ENCODE measurements at places on chromosomes 3 and 15.

GRCh38 chr3:11679964-11680363 lies 36.2 kb upstream of the VGLL4 start:
- DNase-seq = no peak

DNA sequence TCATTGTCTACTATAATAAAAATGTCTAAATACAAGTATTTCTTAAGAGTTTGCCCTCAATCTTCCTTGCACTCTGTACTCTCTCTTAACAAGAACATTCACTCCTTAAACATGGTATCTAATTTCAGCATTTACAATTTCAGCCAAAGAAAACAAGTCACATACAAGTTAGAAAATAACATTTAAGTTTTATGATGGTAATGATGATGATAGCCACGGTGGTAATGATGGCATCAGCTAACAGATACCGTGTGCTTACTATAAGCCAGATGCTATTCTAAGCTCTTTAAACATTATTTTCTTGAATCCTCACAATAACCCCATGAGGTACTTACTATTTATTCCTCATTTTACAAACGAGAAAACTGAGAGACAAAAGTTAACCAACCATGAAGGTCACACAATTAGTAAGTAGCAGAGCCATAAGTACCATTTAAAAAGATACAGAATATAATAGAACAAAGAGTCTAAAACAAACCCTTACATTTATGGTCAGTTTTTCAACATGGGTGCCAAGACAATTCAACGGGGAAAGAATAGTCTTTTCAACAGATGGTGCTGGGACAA lies 7.4 kb downstream of the SPICE1 start:
- no peak for DNase-seq

- DNase-seq = no peak
These were observed 359.5 kb upstream of the TMCO5A start for GRCh38 chr15:37574985-37575384.

DNA sequence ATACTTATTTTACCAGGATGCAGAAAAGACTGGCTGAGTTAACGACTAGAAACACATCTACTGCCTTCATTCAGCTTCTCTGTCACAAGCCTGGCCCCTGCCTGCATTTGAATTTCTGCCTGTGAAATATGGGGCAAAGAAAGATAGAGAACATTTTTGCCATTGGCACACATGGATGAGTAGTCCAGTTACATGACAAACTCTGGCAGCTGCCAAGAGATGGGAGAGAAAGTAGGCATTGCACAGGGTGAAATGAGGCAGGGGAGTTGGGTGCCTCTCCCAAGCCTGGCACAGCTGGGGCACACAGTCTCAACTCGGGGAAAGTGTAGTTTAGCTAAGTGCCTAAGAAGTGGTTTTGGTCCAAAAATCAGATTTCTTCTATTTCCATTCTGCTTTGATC lies 24.0 kb downstream of the ANXA2 start:
- DNase-seq = no peak

- DNase-seq = no peak
These were observed 19.0 kb downstream of the SQOR start for GRCh38 chr15:45653702-45654424.

DNA sequence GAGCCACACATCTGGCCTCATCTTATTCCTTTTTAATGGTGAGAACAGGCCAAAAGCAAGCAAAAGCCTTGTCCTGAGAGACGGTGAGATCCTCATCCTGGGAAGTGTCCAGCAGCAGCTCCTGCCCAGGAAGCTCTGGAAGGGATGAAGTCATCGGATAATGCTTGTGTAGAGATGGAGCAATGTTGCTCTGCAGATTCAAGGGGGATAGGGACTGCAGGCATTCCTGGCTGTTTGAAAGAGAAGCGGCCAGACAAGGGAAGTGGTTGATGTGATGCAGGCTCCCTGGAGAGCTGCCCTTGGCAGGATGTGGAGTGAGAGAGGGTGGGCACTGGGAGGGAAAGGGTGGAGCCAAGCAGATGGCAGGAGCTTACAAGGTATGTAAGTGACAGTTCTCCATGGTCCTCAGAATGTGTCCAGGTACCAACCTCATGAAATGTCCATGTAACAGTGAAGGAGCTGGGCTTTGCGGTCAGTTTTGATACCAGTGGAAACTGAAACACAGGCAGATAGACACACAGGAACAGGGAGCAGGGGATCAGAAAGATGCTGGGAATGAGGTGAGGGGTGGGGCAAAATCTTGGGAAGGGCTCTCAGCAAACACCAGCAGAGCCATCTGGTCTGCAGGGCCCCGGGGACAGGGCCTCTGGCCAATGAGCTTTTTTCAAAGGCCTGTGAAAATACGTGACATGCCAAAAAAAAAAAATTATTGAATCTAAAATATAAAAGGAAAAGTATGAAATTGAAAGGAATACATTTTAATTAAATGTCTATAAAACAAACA lies 32.2 kb upstream of the LACTB start:
- peak; percentile 100 for DNase-seq

- peak; percentile 39 for DNase-seq
These were observed 488.7 kb upstream of the TPRG1 start for GRCh38 chr3:188683032-188683521.

- DNase-seq = no peak
These were observed 113.9 kb downstream of the POLQ start for GRCh38 chr3:121431726-121432517.

GRCh38 chr15:35293353-35294130 lies 208.4 kb upstream of the NANOGP8 start:
- peak; percentile 47 for DNase-seq

GRCh38 chr15:94387849-94388441 lies 156.6 kb downstream of the MCTP2 start:
- no peak for DNase-seq

DNA sequence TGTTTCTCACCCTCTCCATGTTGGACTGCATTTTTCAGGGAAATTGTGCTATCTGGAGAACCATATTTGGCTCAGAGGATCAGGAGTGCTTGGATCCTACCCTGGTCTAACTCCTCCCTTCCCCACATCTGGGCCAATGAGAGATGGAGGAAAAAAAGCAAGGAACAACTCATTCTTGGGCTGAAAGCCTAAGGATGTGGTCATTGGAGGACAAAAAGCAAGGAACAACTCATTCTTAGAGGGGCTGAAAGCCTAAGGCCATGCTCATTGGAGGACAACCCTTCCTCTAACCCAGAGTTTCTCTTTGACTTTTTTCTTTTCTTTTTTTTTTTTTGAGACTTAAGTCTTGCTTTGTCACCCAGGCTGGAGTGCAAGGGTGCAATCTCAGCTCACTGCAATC lies 48.6 kb upstream of the CHRNB4 start:
- no peak for DNase-seq

DNA sequence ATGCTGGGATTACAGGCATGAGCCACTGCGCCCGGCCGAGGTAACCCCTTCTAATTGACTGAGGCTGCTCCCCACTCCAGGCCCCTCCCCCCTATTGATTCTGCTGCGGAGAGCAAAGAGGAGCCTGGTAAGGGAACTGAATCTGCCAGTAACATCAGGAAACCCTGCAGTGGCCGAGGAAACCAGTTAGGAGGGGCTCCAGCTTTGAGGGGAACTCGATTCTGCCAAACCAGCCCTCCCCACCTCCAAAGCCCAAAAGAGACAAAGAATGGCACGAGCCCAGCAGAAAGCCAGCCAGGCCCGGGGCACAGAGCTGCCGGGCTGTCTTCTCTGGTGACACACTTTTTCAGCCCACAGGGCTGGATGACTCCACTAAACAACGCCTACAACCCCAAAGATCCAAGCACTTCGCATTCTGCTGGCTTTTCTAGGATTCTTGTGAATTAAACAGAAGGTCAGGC lies 15.0 kb upstream of the ACAD9 start:
- DNase-seq = no peak

DNA sequence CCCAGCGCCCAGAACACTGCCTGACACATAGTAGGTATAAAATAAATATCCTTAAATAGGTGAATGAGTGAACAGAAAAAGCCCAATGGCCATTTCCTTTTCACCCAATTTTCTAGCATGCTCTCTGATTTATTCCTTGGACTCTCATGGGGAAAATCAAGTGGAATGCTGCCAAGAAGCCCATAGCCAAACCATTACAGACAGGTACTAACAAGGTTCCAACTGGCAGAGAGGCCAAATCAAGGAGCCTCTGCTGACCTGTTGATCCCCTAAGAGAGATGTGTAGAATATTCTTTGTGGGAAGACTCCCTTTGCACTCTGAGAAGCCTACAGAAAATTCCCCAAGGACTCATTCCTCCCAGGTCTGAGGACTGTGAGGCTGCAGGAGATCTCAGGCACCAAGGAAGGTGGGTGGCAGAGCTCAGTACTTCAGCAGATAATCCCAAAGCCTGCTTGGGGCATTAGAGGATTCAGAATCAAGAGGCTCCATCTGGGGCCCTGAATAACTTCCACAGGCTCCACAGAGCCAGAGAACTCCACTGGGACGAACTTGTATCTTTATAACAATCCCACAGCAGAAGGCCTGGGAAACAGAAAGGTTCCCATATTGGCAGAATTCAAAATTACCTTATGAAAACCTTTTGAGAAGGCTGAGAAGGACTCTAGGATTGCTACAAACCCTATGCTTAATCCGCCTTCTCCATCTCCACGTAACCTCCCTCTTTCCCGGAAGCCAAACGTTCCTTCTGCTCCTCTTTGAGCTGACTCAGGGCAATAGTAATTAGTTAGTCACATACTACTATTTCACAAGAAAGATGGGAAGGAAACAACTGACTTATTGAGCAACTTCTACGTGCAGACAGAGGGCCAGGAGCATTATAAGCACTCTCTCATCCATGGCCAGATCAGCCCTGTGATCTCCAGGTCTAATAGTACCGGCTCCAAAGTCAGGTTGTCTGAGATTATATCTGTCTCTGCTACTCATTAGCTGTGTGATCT lies 34.5 kb downstream of the PRICKLE2 start:
- DNase-seq = peak; percentile 89

DNA sequence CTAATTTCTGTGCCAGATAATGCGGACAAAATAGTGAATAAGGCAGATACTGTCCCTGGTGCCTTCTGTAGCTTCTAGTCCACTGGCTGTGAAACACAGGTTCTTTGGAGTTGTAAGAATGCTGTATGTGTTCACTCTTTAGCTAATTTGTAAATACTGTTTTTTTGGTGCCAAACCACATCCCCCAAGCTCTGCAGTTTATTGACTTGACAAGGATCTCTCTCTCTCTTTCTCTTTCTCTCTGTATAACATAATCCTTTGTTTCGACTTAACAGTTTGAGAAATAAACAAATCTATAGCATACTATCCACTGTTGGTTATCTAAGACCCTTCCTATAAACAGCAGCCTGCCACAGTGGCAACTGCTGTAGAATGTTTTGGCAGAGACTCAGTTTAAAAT lies 7.6 kb downstream of the SMAD3 start:
- no peak for DNase-seq

DNA sequence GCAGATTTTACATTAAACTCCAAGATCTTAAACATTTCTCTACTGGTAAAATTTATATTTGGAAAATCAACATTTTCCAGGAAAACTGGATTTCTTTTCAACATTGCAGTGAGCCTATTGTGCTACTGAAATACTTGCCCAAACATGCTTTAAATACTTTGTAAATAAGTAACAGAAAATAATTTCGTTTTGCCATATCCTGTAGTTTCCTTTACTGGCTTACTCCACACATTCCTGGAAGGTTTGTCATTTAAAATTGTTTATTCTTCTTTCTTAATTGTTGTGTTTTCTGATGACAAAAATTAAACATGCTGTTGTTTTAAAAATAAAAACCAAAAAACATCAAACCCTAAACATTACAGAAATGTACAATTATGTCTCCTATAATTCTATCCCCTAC lies 22.0 kb downstream of the ACAD11 start:
- no peak for DNase-seq

DNA sequence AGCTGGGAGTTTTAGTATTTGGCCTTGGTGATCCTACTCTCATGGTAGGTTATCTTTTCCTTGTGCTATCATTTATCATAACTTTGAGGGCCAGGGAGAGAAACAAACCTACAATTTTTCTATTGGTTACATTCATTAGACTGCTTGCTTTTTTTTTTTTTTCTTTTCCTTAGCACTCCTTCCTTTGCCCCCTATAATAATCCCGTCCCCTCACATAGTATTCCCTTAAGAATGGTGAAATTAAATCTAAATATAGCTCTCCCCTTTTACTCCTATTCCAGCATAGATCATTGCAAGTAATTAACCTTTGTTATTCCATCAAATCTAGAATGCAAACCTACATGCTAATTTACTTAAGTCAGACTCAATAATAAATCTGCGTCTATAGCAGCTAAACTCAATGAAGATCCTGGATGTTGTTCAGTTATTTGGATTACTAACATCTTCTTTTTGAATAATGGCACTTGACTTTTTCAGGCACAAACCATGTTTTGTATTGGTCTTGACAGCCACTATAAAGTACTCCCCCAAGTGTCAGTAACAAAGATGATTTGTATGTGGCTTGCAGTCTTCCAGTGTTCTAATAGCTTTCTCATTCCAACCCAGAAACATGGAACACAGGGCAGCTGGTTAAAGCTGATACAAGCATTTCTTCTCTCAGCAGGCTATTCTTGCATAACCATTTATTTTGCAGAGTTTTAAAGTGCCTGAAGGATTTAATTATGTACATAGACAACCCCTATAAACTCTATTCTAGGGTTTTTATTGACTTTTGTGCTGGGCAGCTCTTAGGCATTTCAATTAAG lies 420.6 kb downstream of the MECOM start:
- no peak for DNase-seq

DNA sequence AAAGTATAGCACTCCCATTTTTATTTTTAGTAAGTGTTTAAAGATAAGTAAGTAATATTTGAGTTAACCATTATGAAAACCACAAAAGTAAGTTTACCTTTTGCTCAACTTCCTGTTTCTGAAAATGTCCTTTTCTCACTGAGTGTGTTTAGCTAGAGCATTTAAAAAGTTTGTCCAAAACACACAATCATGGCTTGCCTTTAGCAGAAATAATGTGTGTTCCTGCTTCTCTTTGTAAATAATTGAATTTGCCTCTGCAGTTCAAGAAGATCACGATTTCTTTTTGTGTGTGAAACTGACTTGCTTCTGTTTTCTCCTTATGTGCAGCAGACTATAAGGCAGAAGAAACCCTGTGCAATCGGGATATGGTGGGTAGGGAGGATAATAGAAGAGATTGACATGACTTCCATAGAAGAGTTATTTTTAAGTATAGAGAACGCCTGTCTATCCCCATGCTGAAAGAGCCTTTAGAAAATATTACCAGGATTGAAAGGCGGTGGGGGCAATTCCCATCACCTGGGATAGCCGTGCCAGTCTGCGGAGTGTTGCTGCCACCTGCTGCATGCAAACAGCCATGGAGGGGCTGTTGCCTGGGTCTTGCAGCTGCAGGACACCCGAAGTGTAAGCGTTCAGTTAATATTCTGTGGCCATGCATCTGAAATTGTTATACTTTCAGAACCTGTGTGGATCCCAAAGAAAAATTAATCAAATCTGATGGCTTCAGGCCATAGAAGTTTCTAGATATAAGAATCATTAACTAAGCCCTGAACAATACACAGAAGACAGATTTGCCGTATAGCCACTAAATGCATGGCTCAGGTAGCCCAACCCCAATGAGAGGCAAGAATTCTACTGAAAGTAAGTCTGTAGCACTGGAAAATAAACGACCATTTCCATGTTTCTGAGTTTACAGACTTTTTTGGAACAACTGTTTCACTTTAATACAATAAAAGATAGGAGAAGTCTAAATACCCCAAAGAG lies 2.4 kb upstream of the CD96 start:
- DNase-seq = peak; percentile 53

Data from NCI-H226 (cell line).